ENCODE measurements at places on chromosomes 13 and 19. TPM values are rescaled to one million over a fixed set of nuclear protein-coding genes. Genes with fewer than 3 reads are reported as not detected.
A peak's percentile ranks its signal among the peaks of the same experiment; 100 is the strongest.

- no peak overlapping the region for H3K27ac ChIP-seq
- no peaks in the 10 kb centered on the region for H3K4me1 ChIP-seq
- DNase-seq, result no peak
- H3K27me3 ChIP-seq, result no peaks in the 10 kb centered on the region
- H3K36me3 ChIP-seq, result no peaks in the 10 kb centered on the region
- H3K4me3 ChIP-seq, result no peak overlapping the region
These were observed 82.9 kb downstream of the POU4F1 start for GRCh38 chr13:78520425-78520824.

The CHST8 gene
- 0.36 TPM for total RNA-seq

- DNase-seq, result no peak
- H3K4me3 ChIP-seq, result no peak overlapping the region
- H3K4me1 ChIP-seq, result no peaks in the 10 kb centered on the region
- peaks cover 7% of the 10 kb centered on the region for H3K36me3 ChIP-seq
- no peaks in the 10 kb centered on the region for H3K27me3 ChIP-seq
- H3K27ac ChIP-seq, result no peak overlapping the region
These were observed 57.2 kb upstream of the C1QTNF9 start for GRCh38 chr13:24252136-24252535.

- H3K4me1 ChIP-seq, result peaks cover 10% of the 10 kb centered on the region
- H3K4me3 ChIP-seq, result no peak overlapping the region
- no peak overlapping the region for H3K27ac ChIP-seq
- peaks cover 7% of the 10 kb centered on the region for H3K27me3 ChIP-seq
- no peak for DNase-seq
These were observed 200.1 kb downstream of the MZT1 start for GRCh38 chr13:72527333-72527732.

DNA sequence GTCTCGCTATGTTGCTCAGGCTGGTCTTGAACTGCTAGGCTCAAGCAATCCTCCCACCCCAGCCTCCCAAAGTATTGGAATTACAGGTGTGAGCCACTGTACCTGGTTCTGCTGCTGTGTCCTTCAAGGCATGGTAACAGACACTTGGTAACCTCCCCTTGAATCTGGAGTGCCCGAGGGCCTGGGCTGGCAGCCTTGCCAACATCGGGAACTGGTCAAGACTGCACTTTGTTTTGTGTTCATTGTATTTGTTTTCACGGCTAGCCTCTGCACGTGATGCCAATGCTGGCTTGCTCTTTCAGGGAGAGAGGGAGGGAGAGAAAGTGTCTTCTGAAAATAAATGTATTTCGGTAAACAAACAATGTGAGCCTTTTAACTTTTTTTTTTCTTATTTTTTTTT is 12.0 kb downstream of the CERS4 start:
- DNase-seq, result no peak
- H3K27me3 ChIP-seq, result no peaks in the 10 kb centered on the region
- no peaks in the 10 kb centered on the region for H3K36me3 ChIP-seq
- no peak overlapping the region for H3K27ac ChIP-seq
- no peak overlapping the region for H3K4me3 ChIP-seq

DNA sequence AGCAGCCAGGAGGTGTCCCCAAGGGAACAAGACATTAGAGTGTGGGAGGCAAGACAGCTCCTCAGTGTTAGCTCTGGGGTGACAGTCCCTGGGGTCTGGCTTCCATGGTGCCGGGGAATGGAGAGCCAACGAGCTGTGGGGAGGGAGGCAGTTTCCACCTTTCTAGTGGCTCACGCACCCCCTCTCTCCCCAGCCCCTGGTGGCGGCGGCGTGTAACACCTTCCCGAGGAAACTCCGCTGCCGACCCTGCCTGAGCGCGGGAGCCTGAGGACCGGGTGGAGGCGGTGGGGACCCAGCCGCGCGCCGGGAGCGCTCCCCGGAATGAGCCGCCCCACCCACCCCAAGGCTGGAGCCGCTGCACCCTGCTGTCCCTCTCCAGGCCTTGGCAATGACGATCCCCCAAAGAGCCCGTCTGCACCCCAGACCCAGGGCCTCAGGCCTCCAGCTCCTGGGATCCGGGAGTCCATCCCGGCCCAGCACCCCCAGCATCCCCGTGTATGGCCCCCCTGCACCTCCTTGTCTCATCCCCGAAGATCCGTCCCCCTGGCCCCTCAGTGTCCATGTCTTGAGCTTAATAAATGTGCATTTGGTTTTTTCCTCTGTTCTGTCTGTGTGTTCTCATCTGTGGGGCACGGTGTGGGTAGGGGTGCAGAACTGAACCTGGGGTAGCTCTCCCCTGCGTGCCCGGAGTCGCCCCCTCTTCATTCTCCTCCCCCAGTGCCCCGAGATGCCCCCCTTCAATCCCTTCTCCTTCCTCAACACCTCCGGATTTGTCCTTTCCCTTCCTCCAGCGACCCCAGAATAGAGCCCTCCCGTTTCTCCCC is 622 bp upstream of the FXYD5 start:
- H3K36me3 ChIP-seq, result peaks cover 12% of the 10 kb centered on the region
- no peaks in the 10 kb centered on the region for H3K27me3 ChIP-seq
- H3K27ac ChIP-seq, result no peak overlapping the region
- DNase-seq, result peak; percentile 58

DNA sequence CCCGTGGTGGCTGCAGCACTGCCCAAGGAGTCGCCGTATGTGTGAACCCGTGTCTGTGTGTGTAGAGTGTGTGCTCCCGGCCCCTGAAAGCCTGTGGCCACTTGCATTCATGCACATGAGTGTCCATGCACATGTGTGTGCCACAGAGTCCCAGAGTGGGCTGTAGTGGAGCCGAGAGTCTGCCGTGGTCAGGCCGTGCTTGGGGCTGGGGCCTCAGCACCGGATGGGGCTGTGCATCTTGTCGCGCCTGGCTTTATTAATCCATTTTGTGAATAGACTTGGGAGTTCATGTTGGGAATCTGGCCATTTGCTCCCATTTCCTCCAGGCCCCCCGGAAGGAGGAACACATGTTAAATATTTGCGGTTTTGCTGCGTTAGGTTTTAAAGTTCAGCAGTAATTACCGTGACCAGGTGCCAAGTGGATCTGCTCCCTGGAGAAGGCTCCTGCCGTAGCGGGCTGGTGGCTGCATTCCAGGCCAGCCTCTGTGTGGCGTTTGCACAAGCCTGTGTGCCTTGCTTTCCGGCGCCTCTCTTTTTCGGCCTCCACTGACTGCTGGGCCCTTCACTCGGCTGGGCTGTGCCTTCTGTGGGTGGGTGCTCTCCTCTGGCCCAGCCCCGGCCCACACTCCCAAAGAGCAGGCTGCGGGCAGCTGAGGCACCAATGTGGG is 69.2 kb upstream of the KCTD15 start:
- H3K27ac ChIP-seq, result no peak overlapping the region
- no peaks in the 10 kb centered on the region for H3K36me3 ChIP-seq
- no peaks in the 10 kb centered on the region for H3K4me1 ChIP-seq
- peaks cover 26% of the 10 kb centered on the region for H3K27me3 ChIP-seq
- no peak for DNase-seq

The TEX29 gene
- not detected for total RNA-seq

The ZNF285 gene
- 0.22 TPM for total RNA-seq

DNA sequence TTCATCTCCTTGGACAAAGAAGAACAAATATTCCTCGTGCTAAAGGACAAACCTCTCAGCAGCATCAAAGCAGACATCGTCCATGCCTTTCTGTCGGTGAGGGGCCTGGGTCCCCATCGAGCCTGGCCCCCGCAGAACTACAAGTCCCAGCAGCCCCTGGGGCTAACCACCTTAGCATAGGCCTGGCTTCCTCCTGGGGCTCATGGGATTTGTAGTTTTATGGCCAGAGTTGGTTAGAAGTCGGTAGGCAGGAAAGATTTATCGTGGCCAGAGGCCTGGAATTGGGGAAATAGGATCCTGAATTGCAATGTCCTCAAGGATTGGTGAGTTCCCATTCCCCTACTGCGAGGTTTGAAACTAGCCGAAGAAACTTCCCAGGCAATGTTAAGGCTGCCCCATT is 19.6 kb downstream of the TMEM150B start:
- no peaks in the 10 kb centered on the region for H3K36me3 ChIP-seq
- no peaks in the 10 kb centered on the region for H3K27me3 ChIP-seq
- DNase-seq, result peak; percentile 56
- no peak overlapping the region for H3K4me3 ChIP-seq
- no peak overlapping the region for H3K27ac ChIP-seq

The PRODH2 gene
- total RNA-seq, result not detected

- no peak overlapping the region for H3K27ac ChIP-seq
- H3K4me1 ChIP-seq, result peaks cover 6% of the 10 kb centered on the region
- no peak overlapping the region for H3K4me3 ChIP-seq
- H3K36me3 ChIP-seq, result no peaks in the 10 kb centered on the region
These were observed 35.2 kb downstream of the STK24 start for GRCh38 chr13:98541701-98542203.

- no peak for DNase-seq
- H3K27me3 ChIP-seq, result no peaks in the 10 kb centered on the region
- H3K4me3 ChIP-seq, result no peak overlapping the region
These were observed 696.7 kb upstream of the SLITRK5 start for GRCh38 chr13:86974251-86974994.

All from PC-3 (cell line).